ENCODE measurements at places on chromosomes 11 and 22.
A peak's percentile ranks its signal among the peaks of the same experiment; 100 is the strongest.

DNA sequence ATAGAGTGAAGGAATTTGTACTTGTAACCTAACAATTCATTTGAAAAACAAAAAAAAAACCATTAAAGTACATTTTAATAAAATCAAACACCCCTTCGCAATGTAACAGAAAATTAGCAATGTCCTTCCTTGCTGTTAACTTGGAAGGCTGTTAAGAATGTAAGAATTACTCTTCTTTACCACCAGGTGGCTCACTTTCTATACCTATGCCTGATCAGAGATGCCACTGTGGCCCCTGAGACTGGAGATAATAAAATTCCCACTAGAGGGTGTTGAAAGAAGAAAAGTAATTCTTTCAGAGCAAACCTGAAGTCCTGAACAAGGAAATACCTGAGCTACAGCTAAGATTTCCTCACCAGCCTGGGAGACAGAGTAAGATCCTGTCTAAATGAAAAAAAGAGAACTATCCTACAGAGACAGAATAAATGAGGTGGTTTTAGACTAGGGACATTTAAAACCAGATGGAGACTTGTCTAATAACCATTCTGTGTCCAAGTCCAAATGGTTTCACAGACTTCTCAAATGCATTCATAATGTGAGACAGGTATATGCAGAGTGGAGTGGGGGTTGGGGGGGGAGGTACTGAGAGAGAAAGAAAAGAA, 1089.3 kb downstream of the FAM181B start:
- DNase-seq, result peak; percentile 29

- no peak for DNase-seq
Observed at GRCh38 chr11:61578819-61579675, 1.8 kb downstream of the SYT7 start.

DNA sequence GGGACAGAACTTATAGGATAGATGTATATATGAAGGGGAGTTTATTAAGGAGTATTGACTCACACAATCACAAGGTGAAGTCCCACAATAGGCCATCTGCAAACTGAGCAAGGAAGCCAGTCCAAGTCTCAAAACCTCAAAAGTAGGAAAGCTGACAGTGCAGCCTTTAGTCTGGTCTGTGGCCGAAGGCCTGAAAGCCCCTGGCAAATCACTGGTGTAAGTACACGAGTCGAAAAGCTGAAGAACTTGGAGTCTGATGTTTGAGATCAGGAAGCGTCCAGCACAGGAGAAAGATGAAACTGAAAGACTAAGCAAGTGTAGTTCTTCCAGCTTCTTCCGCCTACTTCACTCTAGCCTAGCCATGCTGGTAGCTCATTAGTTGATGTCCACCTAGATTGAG, 799.6 kb upstream of the ARHGAP42 start:
- DNase-seq, result no peak

- peak; percentile 89 for DNase-seq
Observed at GRCh38 chr11:64331569-64332371, 8.2 kb upstream of the CCDC88B start.

DNA sequence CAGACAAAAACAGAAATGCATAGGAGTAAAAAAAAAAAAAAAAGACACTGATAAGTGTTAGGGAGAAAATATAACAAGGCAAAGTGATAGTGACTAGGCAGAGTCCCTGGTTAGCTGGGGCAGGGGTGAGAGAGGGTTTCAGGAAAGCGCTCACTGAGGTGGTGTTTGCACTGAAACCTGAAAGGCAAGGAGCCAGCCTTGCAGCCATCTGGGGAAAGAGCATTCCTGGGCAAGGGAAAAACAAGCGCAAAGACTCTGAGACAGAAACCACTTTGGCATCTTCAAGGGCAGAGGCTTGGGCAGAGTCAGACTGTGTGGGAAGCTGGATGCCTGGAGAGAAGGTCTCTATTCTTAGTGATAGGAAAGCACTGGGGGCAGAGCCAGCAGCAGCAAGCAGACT, 14.5 kb downstream of the CLMP start:
- no peak for DNase-seq

DNA sequence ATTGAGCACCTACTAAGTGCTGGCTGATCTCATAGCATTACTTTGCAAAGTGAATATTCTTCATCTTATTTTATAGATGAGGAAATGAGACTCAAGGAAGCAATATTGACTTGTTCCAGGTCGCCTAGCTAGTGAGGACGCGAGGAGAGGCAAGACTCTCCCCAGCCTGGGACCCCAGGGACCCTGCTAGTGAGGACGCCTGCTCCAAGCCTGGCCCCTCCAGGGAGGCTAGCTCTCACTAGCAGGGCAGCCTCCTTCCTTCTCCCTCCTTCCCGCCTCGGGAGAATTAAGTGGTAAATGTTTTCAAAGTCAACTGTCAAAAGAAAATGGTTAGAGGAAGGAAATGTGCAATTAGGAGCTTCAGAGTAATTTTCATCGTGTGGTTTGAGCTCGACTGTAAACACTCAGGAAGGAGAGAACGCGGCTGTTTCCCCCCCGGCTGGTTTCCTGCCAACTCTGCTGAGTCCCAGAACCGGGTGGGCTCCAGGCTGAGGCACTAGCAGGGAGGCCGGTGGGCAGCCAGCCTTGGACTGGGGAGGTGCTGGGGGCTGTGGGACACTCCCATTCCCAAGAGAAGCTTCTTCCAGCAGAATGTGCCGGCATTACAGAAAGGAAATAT, 17.9 kb downstream of the MYEOV start:
- peak; percentile 65 for DNase-seq

DNA sequence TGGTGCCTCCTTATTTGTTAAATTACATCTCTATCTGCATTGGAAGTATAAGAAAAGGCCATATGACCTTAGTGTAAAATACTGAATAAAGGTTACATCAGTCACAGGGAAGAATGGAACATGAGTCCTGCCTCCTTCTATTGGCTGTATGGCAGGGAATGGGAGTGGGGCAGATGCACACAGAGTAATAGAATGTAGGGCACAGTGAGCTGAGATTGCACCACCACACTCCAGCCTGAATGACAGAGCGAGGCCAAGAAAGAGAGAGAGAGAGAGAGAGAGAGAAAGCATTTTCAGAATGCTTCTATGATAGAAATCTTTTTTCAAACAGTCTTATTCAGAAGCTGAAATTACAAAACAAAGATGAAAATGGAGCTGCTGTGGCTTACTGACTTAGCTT, 58.8 kb downstream of the SLN start:
- DNase-seq, result no peak

- no peak for DNase-seq
Observed at GRCh38 chr22:24455751-24456426, 28.5 kb downstream of the ADORA2A start.

DNA sequence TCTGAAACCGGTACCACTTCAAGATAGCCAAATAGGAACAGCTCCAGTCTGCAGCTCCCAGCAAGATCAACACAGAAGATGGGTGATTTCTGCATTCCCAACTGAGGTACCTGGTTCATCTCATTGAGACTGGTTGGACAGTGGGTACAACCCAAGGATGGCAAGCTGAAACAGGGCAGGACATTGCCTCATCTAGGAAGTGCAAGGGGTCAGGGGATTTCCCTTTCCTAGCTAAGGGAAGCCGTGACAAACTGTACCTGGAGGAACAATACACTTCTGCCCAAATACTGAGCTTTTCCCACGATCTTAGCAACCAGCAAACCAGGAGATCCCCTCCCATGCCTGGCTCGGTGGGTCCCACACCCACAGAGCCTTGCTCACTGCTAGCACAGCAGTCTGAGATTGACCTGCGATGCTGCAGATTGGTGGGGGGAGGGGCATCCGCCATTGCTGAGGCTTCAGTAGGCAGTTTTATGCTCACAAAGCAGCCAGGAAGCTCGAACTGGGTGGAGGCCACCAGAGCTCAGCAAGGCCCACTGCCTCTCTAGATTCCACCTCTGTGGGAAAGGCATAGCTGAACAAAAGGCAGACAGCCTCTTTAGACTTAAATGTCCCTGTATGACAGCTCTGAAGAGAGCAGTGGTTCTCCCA, 59.9 kb upstream of the C11orf58 start:
- no peak for DNase-seq

DNA sequence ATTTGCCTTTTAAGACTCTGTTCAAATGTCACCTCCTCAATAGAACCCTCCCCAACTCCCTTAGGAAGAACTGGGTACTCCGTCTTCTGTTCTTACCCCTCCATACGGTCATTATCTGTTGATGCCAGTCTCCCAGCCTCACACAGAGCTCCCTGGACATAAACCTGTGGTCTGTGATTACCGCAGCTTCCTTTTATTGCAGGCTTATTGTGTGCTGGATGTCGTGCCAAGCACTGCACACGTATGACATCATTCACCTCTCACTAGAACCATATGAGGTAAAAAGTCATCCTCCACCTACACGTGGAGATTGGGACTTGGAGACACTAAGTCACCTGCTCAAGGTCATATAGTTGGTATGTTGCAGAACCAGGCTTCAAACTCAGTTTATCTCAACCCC, 15.3 kb downstream of the PTPN5 start:
- DNase-seq, result no peak

- DNase-seq, result no peak
Observed at GRCh38 chr22:25102722-25103121, 96.9 kb upstream of the CRYBB3 start.

GRCh38 chr11:118434553-118435289, 1.6 kb upstream of the KMT2A start:
- DNase-seq, result peak; percentile 79

DNA sequence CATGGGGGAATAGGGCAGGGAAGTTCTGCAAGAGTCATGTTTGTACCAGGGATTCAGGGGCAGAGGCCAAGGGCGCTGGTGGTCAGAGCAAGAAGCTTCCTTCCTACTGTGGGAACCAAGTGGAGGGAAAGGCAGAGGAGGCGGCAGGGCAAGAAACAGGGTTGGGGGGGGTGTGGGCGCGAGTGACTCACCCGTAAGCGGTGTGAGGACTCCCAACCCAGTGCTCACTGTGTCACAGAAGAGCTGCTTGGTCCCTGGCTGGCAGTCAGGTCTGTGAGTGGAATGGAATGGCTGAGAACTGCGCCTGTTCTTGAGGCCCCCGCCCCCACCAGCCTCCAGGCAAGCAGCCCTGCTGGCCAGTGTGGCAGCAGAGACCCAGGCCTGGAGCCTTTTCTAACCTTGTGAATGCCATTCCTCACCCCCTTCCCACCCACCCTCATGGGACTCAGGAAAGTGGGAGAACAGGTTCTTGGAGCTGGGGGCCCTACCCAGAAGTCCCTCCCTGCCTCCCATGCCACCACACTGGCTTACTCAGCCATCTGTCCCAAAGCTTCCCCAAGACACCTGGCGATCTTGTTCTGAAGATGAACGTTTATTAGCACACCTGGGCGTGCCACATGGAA, 4.7 kb downstream of the LRRC10B start:
- no peak for DNase-seq

- DNase-seq, result no peak
Observed at GRCh38 chr11:97722721-97723120, 1298.0 kb upstream of the CNTN5 start.

GRCh38 chr11:17734418-17734911, at the start of gene KCNC1:
TSS of gene KCNC1 (plus strand) at chr11:17734781. CDS start at chr11:17736003, 1,222 bp downstream.
- DNase-seq, result no peak

- no peak for DNase-seq
Observed at GRCh38 chr11:65291613-65292012, 23.1 kb upstream of the CDC42EP2 start.

DNA sequence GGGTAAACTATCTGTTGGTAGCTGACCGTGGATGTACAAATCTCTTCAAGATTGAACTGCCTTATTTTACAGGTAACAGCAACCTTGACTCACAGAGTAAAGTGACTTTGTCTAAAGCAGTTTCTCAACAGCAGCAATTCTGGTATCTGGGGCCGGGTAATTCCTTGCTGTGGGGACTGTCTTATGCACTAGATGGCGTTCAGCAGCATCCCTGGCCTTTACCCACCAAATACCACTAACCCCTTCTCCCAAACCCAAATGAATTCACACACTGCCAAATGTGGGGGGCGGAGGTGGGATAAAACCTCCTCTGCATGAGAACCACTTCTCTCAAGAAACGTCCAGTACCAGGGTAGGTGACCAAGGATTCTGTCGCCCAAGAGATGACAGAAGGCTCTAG, 1.7 kb upstream of the INCENP start:
- DNase-seq, result no peak

Measured in activated CD8-positive, alpha-beta T cell treated with anti-CD3 and anti-CD28 coated beads, Interleukin-2, amount 10 ng/mL, durations not matched to agents 7 days and 5 days (primary cell).